ENCODE measurements at places on chromosomes 16 and 17.
A peak's percentile ranks its signal among the peaks of the same experiment; 100 is the strongest.

- DNase-seq: no peak
Observed at GRCh38 chr17:74952431-74953133, 16.9 kb downstream of the OTOP3 start.

GRCh38 chr17:67417507-67417906, 40.4 kb downstream of the PITPNC1 start:
- no peak for DNase-seq

GRCh38 chr17:44417553-44417952, 28.1 kb upstream of the ITGA2B start:
- DNase-seq: no peak

DNA sequence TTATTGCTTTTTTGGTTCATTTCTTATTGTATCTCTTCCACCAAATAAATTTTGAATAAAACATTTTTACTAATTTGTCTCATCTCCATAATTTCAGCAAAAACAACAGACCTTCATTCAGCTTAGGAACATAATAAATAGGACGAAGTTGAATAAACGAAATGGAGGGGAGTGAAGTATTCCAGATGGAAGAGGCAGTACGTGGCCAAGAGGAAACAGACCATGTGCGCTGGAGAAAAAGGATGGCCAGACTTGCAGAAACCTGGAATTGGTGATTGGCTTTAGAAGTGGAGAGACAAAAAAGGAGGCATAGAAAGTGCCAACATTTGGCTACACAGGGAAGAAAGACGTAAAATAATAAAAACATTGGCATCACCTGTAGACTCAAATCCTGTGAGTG, 113.5 kb downstream of the USP22 start:
- DNase-seq: no peak

DNA sequence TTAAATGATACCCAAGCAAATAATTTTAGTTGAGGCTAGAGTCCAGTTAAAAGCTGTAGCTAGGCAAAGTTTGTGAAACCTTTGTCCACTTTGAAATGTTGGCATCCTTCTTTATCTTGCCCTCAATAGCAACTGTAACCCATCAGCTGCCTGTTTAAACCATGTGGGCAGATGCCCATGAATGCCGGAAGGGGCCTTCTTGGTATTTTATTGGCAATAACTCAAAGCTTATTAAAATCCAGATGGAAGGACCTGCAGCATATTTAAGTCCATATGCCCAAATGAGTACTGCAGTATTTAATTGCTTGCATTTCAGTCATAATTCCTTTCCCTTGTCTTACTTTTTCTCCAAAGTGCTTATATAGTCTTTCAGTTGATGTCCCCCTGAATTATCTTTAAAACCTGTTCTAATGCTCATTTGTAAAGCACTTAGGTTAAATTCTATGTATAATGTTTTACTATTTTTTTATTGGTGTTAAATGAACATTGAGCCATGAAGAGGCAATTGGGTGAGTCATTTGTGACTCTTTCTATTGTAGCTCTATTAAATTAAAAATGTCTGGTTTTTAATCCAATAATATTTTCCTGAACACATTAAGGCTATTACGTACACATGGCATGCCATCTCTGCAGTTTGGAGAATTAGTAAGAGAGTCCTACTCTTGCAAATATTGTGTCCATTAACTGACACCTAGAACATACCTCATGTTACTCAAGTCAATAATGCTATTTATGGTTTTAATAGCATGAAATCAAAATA, 225.3 kb downstream of the KCNJ2 start:
- no peak for DNase-seq

GRCh38 chr17:29576214-29577000, 7.9 kb downstream of the TP53I13 start:
- no peak for DNase-seq

DNA sequence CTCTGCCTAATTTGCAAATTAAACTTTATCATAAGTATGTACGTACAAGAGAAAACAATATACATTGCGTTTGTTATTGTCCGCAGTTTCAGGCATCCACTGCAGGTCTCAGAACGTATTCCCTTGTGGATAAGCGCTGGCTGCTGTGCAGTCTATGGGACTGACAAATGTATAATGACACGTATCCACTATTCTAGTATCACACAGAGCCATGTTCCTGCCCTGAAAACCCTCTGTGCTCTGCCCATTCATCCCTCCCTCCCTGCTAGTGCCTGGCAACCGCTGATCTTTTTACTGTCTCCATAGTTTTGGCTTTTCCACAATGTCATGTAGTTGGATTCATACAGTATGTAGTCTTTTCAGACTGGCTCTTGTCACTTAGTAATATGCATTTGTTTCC, 179.4 kb downstream of the MAF start:
- no peak for DNase-seq

DNA sequence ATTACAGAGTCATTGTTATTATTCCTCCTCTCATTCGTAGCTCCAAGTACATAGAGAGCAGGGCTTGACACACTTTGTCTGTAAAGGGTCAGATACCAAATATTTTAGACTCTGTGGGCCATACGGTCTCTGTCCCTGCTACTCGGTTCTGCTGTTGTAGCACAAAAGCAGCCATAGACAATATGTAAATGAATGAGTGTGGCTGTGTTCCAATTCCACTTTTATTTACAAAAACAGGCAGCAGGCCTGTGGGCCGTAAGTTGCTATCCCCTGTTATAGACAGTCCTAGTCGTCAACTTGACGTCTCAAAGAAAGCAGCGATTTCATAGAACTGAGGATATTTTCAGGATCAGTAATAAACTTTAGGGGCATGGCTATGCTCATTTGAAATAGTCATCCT, 161.6 kb downstream of the MSI2 start:
- DNase-seq: no peak

- DNase-seq: no peak
Observed at GRCh38 chr17:38702916-38703741, 1.9 kb upstream of the MLLT6 start.

DNA sequence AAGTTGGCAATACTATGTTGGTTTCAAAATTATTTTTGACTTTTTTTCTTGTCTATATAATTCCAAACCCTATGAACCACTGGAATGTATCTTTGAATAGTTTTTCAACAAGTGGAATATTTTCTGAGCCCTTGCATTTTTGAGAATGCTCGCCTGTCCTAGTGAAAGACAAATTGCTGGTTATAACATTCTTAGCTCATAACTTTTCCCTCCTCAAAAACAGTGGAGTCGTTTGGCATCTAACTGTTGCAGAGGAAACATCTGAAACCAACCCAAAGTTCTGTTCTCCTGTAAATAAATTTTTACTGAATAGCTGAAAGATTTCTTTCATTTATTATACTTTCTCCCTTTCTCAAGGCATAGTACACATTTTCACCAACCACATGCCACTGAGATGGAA, 11.3 kb upstream of the COX10 start:
- DNase-seq: no peak

- DNase-seq: no peak
Observed at GRCh38 chr17:27895940-27896535, 2.9 kb upstream of the LYRM9 start.

DNA sequence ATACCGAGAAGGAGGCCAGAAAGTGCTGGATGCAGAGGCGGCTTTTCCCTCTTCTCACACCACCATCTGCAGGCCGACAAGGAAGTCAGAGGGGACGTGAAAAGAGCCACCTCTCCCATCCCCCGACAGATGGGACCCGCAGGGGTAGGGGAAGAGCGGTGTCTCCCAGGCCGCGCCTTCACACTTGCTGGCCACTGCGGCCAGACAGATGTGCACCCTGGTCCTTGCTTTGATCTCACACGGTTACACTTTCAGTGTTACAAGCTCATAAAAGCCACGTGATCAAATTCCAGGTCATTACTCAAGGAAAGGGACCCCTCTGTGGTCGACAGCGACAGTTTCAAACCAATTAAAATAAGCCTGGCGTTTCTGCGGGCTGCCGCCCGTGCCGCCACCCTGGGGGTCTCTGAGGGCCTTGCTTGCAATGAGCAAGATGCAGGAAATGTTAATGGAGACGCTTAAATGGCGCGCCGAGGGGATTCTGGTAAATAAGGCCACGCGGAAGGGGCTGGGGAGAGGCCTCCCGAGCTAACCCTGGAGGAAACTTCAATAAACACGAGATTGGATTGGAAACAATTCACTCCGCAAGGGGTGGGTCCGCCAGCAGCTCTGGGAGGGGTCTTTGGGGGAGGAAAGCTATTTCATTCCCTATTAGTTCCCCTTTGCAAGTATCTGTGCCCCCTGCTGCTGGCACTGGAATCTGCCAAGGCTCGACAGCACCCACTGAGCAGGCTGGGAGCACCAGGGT, 240.9 kb downstream of the ENGASE start:
- no peak for DNase-seq

DNA sequence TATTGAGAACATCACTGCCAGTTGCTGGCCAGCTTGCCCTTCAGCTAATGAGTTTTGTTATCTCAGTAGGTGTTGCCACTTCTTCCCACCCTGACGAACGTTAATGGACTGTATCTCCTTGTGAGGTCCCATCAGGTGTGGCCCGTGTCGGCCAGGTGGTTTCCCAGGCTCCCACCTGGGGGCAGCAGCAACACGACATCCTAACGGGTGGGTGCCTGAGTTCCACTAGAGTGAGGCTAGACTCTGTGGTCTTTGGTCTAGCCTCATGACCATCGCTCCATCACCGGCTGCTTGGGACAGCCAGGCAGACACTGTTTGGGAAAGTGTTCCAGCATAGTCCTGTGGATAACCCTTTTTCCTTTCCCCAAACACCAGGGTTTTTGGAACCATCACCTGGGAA, 45.6 kb upstream of the LCMT1 start:
- DNase-seq: no peak

- DNase-seq: peak; percentile 70
Observed at GRCh38 chr17:49565948-49566491, 9.7 kb upstream of the NXPH3 start.

DNA sequence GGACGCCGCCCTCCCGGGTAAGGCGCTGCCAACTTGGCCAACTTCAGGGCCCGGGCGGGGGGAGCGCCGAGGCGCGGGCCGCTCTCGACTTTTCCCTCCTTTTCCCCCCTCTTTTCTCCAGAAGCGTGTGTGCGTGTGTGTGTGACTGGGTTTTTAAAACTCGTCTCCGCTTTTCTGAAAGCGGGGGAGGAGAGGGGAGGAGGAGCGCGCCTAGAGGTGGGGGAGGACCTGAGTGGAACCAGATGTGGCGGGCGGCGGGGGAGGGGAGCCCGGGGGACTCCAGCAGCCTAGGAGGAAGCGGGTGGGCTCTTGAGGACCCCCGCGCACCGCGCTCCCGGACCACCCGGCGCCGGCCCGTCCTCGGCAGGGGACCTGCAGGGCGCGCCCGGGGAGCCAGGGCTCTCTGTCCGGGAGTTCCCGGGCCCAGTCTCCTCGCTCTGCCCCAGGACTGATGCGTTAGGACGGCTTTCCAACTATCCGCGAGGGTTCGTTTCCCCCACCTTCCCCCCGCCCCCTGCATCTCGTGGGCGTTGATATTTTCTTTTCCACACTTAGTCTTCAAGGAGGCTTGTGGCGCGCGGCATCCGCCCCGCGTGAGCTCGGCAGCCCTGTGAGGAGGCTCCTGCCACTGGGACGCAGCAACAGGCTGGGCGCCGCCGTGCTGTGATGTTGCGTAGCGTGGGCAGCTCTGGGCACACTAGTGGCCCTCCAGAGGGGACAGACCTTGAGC, 599 bp downstream of the MRC2 start:
- DNase-seq: no peak

DNA sequence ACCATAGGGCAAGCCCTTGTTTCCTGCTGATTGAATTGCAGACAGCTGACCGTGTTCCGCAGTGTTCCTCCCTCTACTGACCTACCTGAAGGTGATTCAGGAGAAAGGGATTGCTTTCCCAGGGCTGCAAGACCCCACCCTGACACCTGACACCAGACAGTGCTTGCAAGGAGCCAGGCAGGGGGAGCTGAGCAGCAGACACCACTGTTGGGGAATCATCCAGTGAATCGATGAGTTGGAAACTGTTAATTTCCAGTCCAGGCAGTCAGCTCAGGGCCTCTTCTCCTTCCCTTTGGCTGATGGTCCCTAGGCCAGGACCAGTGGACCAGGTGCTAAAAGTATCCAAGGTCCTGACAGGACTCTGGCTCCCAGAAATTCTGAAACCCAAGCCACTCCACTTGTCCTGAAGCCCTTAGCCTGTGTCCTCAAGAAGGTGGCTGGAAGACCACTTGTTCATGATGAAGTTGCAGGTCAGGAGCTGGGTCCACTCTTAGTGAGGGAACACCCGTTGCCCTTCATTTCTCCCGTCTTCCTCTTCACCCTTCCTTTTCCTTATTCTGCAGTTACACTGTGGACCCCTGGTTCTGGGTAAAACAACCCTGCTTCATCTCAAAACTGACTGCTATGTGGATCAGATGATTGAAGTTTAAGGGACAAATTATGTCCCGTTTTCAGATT, 9.5 kb upstream of the UNK start:
- peak; percentile 88 for DNase-seq

- no peak for DNase-seq
Observed at GRCh38 chr16:86704516-86704915, 126.2 kb downstream of the FOXL1 start.

GRCh38 chr17:27218719-27219488, 75.0 kb upstream of the WSB1 start:
- DNase-seq: no peak

DNA sequence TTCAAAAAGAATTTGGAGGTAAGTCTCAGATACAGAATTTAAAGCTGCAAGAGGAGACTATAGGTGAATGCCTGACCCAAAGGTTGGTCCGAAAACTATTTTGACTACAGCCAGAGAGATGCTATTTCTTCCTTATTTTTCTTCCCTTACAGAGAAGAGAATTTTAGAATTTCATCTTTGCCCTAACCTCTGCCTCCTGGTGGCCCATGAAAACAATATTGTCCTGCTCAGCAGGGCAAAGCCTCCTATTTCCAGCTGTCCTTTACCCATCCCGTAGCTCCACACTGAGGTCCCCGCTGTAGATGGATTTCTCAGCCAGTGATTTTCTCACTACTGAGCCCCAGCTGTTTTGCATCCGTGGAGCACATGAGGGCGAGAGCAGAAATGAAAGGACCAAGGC, 24.6 kb downstream of the HOXB1 start:
- DNase-seq: no peak

DNA sequence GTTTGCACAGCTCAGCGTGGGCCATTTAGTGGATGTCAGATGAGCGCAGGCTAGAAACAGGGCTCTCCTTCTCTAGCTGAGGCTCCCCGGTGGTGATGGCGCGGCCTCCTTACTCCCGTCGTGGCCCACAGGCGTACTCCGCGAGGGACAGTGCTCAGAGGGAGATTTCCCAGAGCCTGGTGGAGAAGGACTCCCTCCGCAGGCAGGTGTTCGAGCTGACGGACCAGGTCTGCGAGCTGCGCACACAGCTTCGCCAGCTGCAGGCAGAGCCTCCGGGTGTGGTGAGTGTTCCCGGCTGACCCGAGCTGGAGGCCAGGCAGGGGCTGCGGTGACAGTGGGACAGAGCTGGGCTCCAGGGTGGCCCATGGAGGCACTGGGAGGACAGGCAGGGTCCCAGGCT, 21.4 kb downstream of the CARD14 start:
- no peak for DNase-seq

- DNase-seq: no peak
Observed at GRCh38 chr16:80418517-80419355, 122.1 kb upstream of the DYNLRB2 start.

- no peak for DNase-seq
Observed at GRCh38 chr16:23113185-23113584, 36.1 kb downstream of the USP31 start.

DNA sequence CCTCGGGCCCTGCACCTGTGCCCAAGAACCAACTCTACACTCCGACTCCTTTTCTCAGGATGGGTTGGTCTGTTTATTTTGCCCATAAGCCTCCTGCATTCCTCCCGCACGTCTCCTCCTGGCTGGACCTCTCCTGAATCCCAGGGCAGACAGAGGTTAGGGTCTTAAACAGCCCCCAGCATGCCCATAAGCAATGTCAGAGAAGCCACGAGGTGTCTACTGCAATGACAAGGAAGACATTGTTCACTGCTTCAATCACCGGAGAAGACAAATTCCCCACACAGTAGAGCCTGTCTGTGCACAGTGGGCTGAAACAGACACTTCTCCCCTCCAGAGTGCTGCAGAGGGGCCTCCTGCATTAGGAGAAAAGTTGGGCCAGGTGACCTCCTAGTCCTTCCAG, 230.6 kb upstream of the RPL38 start:
- DNase-seq: no peak
